ENCODE measurements at places on chromosomes 3 and 15. TPM values are rescaled to one million over a fixed set of nuclear protein-coding genes. Genes with fewer than 3 reads are reported as not detected.

Gene GOLGA8J
- total RNA-seq, result 0.12 TPM

Gene CCDC39
- total RNA-seq, result not detected

Gene PLA2G4E
- total RNA-seq, result not detected

Gene RBM15B
- total RNA-seq, result 19.9 TPM

Gene OR5K4
- total RNA-seq, result not detected

Gene GRIP2
- total RNA-seq, result 2.0 TPM

Gene GHSR
- not detected for total RNA-seq

Gene TM4SF18
- total RNA-seq, result 36.3 TPM

Gene MOBP
- total RNA-seq, result 0.16 TPM

Gene MKRN2
- 24.9 TPM for total RNA-seq

Gene PRRT3
- 1.9 TPM for total RNA-seq

Gene KNG1
- not detected for total RNA-seq

Gene ATP13A5
- not detected for total RNA-seq

Gene WNT7A
- total RNA-seq, result 0.20 TPM

Gene SEMA3G
- 0.04 TPM for total RNA-seq

Gene NR1I2
- not detected for total RNA-seq

Gene DLL4
- total RNA-seq, result 1.8 TPM

Gene OPA1
- total RNA-seq, result 29.5 TPM

Gene SLC2A2
- not detected for total RNA-seq

Gene FLNB
- total RNA-seq, result 344 TPM

Gene AADACL2
- not detected for total RNA-seq

Gene A4GNT
- total RNA-seq, result not detected

Gene SMCO1
- not detected for total RNA-seq

Gene IL12A
- total RNA-seq, result 1.1 TPM

Gene MYZAP
- total RNA-seq, result 0.91 TPM

Gene THRB
- total RNA-seq, result 1.7 TPM

Gene HDC
- 0.08 TPM for total RNA-seq

Gene DISP2
- 1.0 TPM for total RNA-seq

Gene KATNBL1
- total RNA-seq, result 24.0 TPM

Gene CTXN2
- total RNA-seq, result not detected

Gene SAXO2
- 2.2 TPM for total RNA-seq

Gene FAM107A
- 0.18 TPM for total RNA-seq

Gene STRA6
- 69.6 TPM for total RNA-seq
